ENCODE measurements at places on chromosomes 12 and 14.

DNA sequence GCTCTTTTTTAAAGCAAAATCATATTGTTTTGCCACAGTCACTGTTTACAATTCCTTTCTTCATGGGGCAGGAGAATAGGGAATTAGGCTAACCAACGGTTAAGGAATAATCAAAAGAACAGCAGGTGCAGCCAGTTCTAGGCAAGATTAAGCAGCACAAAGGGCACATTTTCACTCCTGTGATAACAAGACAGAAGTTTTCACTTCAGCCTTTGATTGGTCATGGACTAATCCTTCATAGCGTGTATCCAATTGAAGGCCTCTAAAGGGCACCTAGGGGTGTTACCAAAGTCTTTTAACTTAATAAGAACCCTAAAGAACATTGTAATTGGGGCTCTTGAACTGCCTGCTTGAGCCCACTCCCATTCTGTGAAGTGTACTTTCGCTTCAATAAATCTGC lies 206.9 kb upstream of the AMIGO2 start:
- DNase-seq = no peak

DNA sequence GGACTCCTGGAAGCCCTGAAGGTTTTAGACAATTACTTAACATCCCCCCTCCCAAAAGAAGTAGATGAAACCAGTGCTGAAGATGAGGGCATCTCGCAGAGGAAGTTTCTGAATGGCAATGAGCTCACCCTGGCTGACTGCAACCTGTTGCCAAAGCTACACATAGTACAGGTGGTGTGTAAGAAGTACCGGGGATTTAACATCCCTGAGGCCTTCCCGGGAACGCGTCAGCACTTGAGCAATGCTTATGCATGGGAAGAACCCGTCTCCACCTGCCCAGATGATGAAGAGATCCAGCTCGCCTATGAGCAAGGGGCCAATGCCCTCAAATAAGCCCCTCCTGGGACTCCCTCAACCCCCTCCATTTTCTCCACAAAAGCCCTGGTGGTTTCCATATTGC lies 10.6 kb upstream of the SPPL3 start:
- DNase-seq = no peak

GRCh38 chr12:49538510-49539403 lies at the start of gene KCNH3:
KCNH3 (plus strand) TSS chr12:49539030; CDS start chr12:49539417, 387 bp downstream.
- peak; percentile 73 for DNase-seq

DNA sequence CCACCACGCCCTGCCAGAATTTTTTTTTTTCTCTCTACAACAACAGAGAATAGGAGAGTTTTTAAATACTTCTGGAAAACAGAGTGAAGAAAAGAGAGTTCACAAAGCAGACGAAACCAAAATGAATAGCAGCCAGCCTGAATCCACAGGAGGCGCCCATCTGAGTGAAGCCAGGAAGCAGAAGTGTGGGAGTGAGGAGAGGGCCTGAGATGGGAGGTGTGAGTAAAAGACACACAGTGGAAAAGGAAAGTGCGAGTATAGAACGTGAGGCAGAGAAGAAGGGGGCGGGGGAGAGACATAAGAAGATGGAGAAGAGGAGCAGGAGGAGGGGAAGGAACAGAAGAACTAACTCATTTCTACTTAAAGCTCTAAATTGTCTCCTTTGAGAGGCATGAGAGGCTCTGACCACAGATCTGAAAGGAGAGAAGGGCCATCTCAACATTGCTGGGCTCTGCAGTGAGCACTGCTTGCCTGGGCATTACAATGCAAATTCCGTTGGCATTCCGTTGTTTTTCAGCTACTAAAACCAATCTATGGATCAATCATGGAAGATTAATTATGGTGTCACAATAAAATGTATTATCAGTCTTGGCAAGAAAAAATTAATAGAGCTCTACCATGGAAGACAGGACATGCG lies 140.1 kb upstream of the CPSF6 start:
- no peak for DNase-seq

DNA sequence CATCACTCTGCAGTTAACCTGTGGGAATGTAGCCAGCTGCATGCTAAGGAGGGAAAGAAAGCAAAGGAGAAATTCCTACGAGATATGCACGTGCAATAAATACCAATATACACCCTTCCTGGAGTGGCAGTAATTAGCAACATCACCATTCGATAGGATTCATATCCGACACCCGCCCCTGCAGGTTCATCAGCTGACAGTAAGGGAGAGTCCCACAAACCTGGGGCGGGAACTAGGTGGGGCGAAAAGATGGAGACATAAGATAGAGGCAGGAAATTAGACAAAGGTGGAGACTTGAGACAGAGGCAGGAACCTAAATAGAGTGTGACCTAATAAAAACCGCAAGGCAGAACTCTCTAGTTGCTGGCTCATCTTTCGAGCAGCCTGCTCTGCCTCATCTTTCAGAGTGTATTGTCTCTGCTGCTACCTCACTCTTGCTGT lies 51.6 kb downstream of the PLEKHG3 start:
- peak; percentile 32 for DNase-seq

DNA sequence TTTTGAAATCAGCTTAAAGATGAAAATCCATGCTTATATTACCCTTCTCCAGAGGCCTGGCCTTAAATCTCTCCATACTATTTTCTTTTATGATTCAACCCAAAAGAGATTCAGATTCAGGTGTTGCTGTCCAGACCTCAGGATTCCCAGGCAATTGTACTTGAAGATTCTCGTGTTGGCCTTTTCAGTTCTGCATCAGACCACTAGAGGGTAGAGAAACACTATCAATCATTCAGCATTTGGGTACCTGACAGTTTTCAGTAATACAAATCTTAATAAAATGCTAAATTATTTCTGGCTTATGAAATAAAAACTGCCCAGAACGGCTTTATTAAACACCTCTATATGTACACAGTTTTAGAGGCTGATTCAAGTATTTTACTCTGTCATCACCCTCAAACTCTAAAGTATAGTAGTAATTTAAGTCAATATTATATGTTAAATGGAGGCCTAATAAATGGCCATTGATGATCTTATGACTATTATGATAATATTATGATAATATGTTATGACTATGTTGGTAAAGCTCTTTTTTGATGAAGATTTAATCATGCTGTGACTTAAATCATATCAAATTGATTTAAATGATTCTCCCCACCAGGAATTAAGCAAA lies 301.1 kb downstream of the DUSP6 start:
- no peak for DNase-seq

DNA sequence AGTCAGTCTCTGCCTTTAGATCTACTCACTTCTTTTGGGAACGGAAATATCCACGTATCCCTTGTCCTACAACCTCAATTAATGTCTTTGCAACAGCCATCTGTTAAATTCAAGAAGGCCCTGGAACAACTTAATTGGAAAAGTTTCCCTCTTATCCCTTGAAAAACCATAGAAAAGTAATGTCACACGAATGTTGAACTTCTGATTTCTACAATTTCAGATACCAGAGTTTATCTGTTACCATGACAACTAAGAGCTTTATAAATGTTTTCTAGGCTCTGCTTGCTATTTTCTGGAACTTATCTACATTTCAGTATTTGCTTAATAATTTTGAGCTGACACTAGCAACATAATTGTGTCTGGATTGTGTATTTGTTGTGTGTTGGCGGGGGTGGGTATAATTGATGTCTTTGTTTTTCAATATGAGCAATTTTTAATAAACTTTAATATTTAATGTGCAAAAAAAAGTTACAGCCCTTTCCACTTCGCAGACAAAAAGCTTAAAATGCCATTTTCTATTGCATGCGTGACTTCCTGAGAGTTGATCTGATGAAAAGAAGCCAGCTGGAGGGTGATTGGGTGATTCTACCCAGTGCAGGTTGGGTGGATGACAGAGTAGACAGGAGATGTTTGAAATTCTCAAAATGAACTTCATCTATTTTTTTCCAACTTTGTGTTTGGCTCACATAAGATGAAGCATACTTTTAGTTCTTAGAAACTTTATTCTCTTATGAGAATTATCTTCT lies 11.8 kb upstream of the EDDM3A start:
- DNase-seq = no peak

DNA sequence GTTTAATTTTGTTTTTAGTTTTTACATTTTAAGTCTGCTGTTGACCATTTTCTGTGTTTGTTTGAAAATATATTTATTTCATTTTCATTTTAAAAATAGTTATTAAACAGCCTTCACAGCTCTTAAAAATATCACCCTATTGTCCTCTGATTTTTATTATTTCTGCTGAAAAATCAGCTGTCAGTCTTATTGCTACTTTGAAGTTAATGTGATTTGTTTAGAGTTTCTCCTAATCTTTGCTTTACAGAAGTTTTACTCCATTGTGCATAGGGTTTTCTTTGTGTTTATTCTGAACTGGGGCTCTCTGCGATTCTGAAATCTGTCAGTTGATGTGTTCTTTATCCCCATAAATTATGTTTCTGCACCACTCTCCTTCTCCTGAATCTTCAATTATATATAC lies 486.3 kb downstream of the SOX5 start:
- no peak for DNase-seq

DNA sequence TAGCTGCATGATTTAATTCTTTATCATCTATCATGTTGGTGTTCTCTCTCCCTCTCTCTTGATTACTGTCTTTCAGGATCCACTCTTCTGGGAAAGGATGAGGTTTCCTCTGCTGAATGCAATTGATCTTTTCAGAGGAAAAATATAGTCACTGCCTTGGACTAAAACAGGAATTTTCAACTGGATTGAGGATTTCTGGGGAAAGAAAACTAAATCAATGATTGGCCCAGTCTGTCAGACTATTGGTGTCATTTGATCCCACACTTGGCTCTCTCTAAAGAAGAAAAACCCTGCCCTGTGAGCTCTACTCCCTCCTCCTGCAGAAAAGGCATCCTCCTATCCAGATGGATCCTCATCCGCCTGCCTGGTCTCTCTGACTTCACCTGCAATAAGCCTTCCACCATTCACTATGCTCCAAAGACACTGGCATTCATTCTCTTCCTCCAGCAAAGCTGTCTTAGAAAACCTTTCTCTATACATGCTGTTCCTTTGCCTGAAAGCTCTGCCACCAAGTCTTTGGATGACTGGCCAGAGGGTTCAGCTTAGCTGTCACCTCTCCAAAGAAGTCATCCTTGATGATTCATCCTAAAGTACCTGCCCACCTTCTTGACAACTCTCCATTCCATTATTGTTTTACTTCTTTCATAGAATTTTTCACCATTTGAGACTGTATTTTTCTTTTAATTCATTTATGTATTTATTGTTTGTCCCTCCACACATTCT lies 127.7 kb upstream of the CAND1 start:
- peak; percentile 7 for DNase-seq

DNA sequence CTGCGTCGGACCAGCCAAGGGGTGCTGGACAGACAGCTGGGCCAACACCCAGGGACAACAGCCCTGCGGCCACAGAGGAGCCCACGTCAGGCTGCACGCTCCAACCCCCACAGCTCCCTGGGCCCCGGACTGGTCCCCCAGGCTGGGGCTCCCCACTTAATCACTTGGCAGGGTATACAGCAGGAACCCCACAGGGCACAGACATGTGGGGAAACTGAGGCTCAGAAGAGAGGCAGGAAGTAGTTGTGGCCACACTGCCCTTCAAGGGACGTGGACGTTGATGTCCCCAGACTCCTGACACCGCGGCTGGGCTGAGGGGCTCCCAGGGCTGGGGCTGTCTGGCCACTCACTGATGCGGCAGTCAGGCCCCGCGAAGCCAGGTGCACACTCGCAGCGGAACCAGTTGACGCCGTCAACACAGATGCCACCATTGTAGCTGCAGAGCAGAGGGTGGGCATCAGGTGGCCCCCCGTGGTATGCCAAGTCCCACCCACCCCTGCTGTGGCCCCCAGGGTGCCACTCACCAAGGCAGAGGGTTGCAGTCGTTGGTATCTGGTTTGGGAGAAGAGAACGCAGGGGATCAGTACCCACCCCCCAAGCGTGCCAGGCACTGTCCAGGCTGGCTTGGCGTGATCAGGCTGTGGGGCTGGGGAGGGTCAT lies 21.5 kb downstream of the JAG2 start:
- no peak for DNase-seq

DNA sequence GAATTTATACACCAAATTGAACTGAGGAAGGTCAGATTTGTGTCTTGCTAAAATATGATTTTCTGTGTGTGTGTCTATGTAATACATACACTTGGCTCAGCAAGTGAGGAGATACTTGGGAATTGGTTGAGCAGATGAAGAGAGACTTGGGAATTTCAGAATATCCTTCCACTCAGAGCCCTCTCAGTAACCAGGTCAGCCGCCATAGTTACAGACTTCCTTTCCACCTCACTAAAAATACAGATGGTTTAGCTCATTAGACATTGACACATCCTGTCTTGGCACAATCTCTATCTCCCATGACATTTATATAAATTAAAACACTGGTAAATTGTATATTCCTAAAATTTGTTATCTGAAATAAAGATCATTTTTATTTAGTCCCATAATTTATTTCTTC lies 15.9 kb downstream of the PIK3C2G start:
- DNase-seq = no peak

GRCh38 chr14:76267322-76268046 lies 108.5 kb upstream of the ESRRB start:
- DNase-seq = no peak

GRCh38 chr14:94144765-94145164 lies 15.4 kb upstream of the IFI27L2 start:
- no peak for DNase-seq

GRCh38 chr14:22882064-22882463 lies 958 bp upstream of the REM2 start:
- no peak for DNase-seq

DNA sequence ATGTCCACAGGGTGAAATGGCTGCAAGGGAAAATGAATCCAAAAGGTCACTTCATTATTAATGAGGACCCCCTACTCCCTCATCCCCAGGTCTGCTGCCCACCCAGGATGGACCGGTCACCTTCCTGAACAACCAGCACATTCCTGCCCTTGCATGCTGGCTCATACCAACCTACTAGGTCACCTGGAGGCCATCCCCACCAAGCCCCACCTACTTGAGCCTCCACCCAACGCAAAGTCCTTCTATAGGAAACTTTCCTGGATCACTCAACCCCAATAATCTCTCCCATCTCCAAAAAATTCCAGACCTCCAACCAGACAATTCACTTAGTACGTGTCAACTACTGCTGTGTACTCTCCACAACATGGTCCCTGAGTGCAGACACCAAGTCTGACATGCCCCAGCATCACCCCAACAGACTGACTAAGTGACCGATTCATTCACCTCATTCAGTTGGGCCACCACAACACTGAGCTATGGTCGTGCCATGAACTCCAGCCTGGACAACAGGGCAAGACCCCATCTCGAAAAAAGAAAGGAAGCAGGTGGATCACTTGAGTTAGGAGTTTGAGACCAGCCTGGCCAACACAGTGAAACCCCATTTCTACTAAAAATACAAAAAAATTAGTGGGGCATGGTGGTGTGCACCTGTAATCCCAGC lies 18.1 kb downstream of the CLMN start:
- DNase-seq = no peak

GRCh38 chr12:119870457-119870856 lies 6.7 kb downstream of the CIT start:
- no peak for DNase-seq

DNA sequence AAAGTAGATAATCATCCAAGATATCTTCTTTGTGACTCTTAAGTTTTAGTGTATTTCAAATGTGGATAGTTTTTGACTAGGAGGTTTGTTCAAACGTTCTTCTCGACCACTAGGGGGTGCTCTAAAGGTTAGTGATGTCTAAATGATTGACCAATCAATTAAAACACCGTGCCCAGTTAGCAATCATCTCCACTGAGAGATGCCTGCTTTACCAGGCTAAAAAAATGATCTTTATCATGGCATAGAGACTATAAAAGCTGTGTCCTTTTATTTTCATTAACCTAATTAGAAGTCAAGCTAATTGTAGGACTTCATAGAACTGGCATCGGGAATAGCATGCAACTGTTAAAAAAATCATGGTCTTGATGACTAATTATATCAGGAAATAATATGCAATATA lies 153.9 kb downstream of the PRKCH start:
- DNase-seq = no peak

GRCh38 chr12:38374751-38375150 lies 58.2 kb downstream of the ALG10B start:
- no peak for DNase-seq

GRCh38 chr14:63276492-63277342 lies 42.0 kb downstream of the GPHB5 start:
- no peak for DNase-seq

All from stimulated activated CD4-positive, alpha-beta T cell treated with anti-CD3 and anti-CD28 coated beads, Interleukin-15, amount 100 ng/mL, for 48 hours (primary cell).